ENCODE measurements at places on chromosomes 5 and 9.

GRCh38 chr9:36772449-36773403, 200.0 kb downstream of the MELK start:
- DNase-seq = peak; percentile 45

GRCh38 chr5:81866994-81867393, 104.8 kb upstream of the ATG10 start:
- DNase-seq = no peak

- DNase-seq = no peak
Measured at GRCh38 chr9:96040591-96041461, 165.3 kb downstream of the ERCC6L2 start.

DNA sequence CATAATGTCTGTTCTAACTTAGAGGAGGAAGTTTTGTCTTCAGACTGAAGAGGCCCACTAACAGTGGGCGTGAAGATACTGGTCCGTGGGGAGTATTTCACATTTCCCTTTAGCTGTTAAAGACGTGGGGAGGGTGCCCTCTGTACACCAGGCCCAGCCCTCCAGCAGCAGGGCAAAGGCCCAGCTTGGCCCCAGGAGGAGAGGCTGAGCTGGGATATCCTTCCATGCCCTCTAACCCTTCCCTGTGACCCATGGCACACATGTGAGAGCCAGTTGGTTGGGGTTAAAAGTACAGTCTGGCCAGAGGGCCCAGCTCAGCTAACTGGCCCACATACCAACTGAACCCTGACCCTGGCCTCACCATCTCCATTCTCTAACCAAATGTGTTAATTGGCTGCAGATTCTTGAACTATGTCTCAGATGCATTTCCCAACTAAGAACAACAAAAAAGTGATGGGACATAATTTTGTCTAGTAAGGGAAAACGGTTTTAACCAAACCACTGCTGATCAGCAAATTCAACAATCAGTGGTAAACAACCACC, 74.4 kb downstream of the LHFPL2 start:
- DNase-seq = no peak

GRCh38 chr9:127505396-127506116, 54.2 kb downstream of the LRSAM1 start:
- DNase-seq = peak; percentile 74

DNA sequence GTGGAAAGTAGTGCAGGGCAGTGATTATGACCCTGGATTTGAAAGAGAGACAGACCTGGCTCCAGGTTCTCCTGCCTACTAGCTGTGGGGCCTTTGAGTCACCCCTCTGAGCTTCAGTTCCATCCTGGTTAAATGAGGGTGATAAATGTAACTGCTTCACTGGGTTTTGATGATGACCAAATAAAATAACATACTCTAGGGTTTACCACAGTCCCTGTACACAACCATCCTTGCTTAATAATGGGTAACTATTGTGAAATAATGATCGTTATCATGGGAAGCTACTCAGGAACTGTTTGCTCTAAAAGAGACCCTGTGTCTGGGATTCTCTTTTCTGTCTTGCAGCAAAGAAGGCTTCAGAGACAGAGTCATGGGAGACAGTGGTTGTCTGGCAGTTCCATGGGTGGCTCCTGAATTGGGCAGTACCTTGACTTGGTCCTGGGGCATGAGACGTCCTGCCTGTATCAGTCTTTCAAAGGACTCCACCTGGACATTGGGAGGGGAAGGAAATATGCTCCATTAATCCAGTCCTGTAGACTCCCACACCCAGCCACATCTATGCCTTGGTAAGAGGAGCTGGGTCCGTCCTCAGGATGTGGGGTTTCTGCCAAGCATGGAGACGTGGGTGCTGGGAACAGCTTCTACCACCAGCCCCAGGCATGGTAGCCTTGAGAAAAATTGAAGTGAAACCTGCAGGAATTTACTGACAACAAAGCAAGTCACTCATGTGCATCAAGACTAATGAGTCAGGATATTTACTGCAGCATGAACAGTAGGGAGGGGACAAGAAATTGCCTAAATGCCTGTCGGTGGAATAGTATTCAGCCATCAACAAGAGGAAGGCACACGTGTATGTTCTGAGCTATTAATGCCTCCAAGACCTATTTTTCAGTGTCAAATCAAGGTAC, 23.4 kb downstream of the AKNA start:
- peak; percentile 76 for DNase-seq

Measured in hematopoietic multipotent progenitor cell treated with erythropoietin and hydrocortisone succinate and interleukin-3 and kit ligand, for 6 days (in vitro differentiated cells).